ENCODE measurements at places on chromosomes 12 and 14.

GRCh38 chr12:106747973-106748436 is 26.5 kb upstream of the RIC8B start:
- DNase-seq, result no peak

- DNase-seq, result no peak
These were observed 50.9 kb upstream of the INSM2 start for GRCh38 chr14:35482994-35483515.

- no peak for DNase-seq
These were observed 67.9 kb upstream of the USP15 start for GRCh38 chr12:62192180-62192902.

DNA sequence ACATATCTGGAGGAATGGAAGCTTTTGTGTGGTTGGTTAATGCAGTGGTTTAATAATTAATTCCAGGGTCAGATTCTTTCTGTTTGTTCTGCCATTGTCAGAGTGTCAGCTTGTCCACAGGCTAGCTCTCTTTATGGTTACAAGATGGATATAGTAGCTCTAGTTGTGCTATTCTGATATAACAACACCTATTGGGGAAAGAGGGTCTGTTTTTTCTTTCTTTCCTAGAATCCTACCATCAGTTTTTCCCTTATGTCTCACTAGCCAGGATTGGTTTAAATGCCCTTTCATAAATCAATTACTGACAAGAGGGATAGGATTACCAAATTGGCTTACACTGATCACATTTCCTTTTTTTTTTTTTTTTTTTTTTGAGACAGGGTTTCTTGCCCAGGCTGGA is 27.8 kb downstream of the CNOT2 start:
- DNase-seq, result no peak

DNA sequence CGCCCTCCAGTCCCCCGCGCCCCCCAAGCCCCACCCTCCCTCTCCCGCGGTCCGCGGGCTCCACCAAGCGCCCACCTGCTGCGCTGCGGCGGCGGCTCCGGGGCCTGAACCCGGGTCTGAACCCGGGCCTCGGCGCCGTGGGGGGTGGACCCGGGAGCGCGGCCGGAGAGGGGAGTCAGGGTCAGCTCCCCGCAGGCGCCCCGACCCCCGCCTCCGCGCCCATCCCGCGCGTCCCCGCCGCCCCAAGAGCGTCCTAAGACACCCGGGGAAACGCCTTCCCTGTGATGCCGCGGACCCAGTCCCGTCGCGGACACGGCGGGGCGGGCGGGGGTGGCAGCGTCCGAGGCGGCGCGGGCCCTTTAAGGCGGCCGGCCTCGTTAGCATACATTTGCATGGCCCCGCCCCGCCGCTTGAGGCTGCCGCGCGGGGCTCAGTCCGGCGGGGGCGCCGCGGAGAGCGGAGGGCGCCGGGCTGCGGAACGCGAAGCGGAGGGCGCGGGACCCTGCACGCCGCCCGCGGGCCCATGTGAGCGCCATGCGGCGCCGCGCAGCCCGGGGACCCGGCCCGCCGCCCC is at the start of gene MMP17:
Gene MMP17 (plus strand): TSS at position 433 of the 574 bp plus-strand sequence. CDS start 102 bp downstream, at position 535.
- DNase-seq, result no peak

GRCh38 chr14:51602310-51602709 is 49.4 kb upstream of the FRMD6 start:
- no peak for DNase-seq

GRCh38 chr14:62532181-62532580 is 513.1 kb downstream of the KCNH5 start:
- no peak for DNase-seq

- no peak for DNase-seq
These were observed 2.2 kb upstream of the YAF2 start for GRCh38 chr12:42240131-42240750.

DNA sequence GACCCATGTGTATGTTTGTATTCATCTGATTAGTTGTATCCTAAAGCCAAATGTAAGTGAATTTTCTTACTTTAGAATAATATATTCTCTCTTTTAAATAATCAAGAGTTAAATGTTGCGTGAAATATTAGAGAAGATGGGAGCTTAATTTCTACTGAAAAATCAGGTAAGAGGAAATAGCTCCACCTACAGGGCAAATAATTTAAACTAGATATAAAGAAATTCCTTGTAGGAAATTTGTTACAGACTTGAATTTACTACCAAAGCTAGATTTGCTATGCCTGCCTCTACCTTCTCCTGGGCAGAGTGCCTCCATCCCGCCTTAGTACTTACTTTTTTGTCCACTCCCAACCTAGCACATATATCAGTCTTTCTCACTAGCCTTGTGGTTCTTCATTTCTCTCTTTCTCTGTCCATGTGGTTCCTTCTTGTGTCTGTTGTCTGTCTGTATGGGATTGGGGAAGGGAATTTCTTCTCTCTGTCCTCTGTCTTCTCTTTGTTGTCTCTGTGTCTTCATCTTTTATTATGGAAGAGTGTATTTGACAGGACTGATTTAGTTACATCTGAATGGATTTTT is 44.7 kb downstream of the PALS1 start:
- no peak for DNase-seq

Measured in stimulated activated CD8-positive, alpha-beta memory T cell treated with anti-CD3 and anti-CD28 coated beads, Interleukin-7, amount 100 ng/mL, for 1 hour (primary cell).